ENCODE measurements at places on chromosomes 1 and 21.

DNA sequence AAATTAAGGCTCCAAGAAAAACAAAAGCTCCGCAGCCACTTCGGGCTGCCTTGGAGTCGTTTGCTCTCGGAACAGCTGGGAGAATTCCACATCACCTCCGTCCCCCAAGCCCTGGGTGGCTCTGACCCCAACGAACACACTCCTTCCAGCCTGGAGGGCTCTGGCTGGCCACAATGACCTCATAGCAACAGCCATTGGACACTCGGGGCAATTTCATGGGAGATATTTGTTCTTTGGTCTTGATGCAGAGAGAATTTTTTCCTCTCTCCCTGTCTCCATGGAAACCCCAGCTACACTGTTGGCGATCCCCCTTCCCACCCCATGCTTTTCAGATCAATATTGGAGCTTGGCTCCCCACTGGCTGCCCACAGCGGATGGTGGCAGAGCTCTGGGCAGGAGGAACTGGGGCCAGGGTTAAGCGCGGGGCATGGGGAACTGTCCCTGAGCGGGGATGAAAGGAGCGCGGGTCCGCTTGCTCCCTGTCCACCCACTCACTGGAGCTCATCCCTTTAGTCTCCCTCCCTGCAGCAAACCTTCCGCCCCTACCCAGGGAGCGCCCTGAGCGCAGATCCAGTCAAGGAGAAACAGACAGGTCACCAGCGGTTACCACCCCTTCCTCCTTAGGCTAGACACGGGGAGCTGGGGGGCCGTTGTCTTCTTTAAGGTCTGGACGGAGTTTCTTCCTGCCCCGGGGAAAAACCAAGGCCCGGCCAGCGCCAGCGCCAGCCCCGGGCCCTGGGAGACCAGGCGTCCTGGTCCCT, 1.2 kb downstream of the WNT4 start:
- no peak for DNase-seq

DNA sequence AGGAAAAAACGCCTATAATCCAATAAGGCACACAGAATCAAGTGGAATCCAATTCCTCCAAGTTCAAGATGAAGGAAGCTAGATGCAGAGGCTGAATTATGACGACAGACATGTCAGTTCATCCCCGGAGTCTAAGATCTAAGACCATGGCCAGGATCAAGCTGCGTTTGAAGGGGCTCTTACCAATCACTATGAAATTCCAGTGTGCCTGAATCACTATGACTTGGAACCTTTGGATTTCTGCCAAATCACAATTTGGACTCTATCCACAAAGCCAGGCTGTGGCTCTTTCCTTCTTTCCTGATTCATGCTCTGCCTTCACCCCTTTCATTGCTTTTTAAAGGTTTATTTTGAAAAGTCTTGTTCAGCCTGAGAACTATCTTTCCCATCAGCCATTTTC, 17.1 kb downstream of the OLIG2 start:
- DNase-seq = no peak

DNA sequence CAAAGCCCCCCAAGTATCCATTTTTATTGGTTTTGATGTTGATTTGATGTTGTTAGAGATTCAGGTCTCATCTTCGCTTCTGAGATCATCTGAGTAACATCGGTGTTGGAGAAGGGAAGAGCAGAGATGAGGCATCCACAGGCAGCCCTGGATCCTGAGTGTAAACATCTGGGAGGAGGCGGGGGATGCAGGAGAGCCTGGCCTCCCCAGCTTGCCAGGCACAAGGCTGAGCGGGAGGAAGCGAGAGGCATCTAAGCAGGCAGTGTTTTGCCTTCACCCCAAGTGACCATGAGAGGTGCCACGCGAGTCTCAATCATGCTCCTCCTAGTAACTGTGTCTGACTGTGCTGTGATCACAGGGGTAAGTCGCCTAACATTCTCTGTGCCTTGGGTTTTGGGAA, at the start of gene PROK1:
Gene PROK1, plus strand, starts transcription at position 221 of the 400 bp plus-strand sequence. Its CDS starts 68 bp downstream, at position 289.
- no peak for DNase-seq

GRCh38 chr1:58660105-58660504, 39.8 kb downstream of the MYSM1 start:
- no peak for DNase-seq

DNA sequence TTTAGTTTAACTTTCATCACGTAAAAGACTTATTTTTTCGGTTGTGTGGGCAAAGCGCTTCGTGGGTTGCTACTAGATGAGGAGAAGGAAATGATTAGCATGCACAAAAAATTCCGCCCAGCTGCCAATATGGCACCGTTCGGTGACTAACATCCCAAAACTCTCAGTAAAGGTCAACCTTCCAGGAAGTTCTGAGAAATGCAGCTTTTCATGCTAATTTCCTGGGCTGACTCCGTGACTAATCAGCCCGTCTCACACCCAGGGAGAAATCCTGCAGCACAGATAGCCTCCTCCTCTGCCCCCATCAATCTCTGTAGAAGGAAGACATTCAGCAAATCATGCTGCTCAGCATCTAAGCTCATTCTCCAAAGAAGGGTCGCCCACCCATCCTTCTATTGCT, 34.1 kb downstream of the TMCO4 start:
- DNase-seq = no peak

DNA sequence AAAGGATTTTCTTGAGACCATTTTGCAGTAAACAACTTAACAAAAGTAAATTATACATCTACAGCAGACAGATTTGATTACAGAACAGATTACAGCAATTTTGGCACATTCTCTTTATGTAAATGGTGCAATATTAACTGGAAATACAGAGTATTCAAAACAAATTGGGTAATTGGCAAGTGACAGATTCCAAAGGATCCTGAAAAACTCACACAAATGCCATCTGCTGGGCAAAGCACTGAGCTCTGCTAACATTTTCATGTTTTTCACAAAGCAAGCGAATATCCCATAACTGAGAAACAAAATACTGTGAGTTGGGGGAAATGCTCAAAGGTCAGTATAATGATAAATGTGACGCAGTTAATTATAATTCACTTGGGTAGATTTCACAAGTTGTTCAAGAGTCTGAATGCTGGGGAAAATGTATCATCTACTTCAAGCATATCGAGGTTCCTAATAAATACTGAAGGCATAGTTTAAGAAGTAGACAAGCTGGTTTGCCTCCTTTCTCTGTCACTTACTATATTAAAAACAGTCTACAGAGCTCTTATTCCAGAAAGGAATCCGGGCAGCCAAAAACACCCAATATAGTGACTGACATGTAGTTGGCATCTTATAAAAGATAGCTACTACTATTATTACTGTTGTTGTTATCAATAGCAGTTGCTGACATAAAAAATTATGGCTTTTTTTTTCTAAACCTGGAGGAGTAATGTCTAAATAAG, 75.8 kb upstream of the SDC3 start:
- DNase-seq = no peak

DNA sequence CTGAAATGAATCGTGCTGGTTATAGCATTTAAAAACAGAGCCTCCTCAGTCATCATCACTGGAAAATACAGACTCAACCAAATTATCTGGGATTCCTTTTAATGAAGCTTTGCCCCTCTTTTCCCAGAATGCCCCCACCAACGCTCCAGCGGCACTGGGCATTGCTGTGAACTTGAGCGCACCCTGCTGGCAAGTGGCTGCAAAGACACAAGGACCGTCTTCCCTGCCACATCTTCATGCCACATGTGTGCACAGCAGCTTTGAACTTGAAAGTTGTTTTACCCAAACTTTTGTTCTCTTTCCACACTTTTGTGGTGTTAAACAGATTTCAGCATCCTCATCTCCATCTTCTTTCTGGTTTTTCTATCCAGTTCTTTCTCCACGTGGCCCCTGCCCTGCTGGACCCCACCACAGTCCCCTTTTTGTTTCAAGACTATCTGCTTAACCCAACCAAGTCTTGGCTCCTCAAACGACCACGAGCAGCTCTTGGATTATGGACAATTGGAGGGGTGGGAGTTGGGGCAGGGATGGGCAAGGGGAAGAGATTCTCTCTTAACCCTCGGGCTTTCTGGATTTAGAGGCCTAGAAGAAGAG, 12.8 kb upstream of the LMX1A start:
- DNase-seq = no peak

DNA sequence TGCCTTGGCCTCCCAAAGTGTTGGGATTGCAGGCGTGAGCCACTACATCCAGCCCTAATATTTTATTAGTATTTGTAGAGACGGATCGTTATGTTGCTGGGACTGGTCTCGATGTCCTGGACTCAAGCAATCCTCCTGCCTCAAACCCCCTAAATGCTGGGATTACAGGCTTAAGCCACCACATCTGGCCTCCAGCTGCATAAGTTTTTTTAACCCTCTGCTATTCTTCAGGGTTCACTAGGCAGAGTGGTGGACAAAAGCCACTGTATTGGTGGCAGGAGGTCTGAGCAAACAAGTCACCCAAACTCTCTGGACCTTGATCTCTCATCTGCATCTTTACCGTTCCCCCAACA, 10.1 kb upstream of the CLIC4 start:
- DNase-seq = no peak

DNA sequence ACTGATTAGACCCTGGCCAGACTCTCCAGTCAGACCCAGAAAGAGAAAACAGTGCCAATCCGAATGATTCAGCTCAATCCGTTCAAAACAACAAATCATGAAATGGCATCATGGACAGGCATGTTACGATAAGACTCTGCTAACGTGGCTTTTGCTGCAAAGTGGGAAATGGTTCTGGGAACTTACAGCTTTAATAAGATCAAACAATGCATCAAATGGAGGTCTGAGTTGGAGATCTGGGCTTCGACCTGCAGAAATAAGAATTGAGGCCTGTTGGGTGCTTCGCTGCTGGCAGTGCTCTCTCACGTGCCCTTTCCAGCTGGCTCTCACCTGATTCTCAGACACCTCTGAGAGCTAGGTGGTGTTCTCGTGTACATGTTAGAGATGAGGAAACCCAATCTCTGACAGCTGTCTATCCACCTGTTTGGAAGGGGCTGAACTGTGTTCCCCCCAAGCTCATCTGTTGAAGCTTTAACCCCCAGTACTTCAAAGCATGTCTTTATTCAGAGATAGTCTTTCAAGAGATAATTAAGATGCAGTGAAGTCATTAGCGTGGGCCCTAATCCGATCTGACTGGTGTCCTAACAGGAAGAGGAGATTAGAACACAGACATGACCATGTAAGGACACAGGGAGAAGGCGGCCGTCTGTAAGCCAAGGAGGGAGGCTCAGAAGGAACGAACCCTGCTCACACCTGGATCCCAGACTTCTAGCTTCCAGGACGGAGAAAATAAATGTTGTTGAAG, 45.5 kb upstream of the ETS2 start:
- no peak for DNase-seq

DNA sequence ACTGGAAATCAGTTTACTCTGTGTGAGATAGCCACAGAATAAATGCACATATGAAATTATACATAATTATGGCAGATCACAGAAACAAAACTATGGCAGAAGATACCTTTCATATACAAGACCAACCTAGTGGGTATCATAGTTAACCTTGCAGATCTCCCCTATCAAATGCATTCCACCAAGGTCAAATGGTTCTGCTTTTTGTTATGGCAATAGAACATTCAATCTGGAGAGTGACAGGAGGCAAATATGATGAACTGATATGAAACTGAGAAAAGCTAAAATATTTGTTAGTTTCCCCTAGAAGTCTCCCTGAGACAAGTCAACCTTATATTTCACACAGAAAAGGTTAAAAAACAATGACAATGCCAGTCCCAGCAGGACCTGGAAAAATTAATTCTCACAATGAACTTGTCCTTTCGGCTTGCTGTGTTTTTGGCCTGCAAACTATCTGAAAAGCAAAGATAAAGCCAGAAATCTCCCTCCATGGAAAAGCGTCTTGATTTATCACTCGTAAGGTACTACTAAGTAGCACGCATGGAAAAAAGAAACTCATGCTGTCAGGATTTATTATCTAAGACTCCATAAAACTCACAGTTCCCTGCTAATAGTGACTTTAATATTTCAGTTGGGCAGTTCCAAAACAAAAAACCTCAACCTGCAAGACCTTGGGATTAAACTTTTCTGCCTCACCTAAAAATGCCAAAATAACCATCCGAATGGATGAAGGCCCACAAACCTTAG, 174.3 kb downstream of the TGFBR3 start:
- DNase-seq = no peak

GRCh38 chr1:116999596-116999995, 2.0 kb upstream of the CD101 start:
- no peak for DNase-seq

- DNase-seq = no peak
Measured at GRCh38 chr1:109094377-109094803, 3.8 kb downstream of the TMEM167B start.

- no peak for DNase-seq
Measured at GRCh38 chr1:37764888-37765441, at the start of gene EPHA10. Gene EPHA10 (minus strand): TSS chr1:37765120. CDS start chr1:37765066, 54 bp downstream.

- no peak for DNase-seq
Measured at GRCh38 chr1:161367684-161368400, at the start of gene CFAP126. Gene CFAP126 (minus strand): TSS chr1:161367876. CDS start chr1:161367868, 8 bp downstream.

DNA sequence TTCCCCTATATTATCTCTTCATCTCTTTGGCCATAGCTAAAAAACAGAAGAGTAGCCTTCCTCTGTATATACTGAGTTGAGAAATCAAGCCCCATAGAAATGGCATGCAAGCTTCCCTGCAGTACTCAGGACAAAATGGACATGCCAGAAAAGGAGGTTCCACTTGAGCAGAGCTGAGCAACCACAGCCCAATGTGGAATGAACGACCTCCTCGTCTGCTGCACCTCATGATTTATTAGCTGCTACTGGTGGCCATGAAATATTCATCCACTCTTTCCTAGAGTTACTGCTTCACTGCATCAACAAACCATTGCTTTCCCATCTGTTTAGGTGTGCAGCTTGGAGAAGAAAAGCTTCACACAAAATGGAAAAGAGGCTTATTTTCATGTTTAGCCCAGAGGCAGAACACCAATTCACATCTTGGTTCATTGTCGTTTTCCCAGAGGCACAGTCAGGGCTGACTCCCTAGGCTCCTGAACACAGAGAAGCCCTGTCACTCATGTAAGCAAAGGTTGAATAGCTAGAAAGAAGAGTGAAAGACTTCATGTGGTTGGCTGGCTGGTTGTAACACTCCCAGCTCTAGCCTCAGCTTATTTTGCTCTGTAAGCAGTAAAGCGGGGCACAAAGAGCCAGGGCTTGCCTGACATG, 148.0 kb downstream of the TSEN15 start:
- DNase-seq = no peak

DNA sequence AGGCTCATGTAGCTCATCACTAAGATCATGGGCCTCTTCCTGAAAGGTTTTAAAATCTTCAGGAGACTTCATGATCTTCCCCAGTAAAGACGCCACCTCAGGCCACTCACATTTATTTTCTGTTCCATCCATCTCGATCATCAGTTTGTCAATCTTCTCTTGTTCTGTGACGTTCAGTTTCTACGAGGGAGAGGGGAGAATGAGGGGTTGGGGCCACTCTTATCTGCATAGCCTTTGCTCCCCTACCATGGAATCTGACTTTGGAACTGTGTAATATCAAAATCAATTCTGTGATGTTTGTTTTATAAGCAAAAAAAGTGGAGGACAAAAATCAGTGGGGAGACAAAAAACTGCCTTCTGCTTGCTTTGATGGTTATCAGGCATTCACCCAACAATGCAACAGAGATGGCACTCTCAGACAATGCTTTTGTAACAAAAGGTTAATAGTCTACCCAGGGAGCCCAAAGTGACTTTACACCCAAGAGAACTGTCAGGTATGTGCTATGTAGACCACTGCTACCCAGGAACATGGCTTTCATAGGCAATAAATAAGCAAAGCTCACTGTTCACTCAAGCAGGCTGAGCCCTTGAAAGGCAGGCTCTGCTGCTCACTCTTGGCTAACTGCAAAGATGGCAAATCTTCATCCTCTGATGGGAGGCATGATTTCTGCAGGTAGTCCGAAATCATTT, 10.5 kb downstream of the ENO1 start:
- DNase-seq = no peak

GRCh38 chr1:188590641-188591040, 1761.9 kb downstream of the PLA2G4A start:
- DNase-seq = no peak
